AG08395 (cell line): ENCODE measurements at places on chromosomes 1 and 21.

GRCh38 chr1:117183112-117183511, 27.6 kb downstream of the VTCN1 start:
- DNase-seq, result no peak

GRCh38 chr1:29967261-29967660, 730.9 kb downstream of the PTPRU start:
- no peak for DNase-seq

DNA sequence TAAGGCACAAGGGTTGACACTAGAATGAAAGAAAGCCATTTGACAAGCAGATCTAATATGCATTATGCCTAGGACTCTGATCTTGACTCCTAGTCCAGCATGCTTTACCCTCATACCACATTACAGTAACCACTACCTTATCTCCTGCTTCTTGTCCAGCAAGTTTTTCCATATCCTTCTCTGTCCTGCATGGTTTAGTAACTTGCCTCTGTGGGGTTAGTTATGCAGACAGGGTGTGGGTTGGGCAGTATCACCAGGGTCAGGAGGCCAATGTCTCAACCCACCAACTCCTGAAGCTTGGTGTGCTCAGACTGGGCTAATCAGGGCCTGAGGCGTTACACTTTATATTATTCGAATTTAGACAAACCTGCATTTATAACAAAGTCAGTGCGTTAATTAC, 18.8 kb downstream of the DHDDS start:
- DNase-seq, result no peak

DNA sequence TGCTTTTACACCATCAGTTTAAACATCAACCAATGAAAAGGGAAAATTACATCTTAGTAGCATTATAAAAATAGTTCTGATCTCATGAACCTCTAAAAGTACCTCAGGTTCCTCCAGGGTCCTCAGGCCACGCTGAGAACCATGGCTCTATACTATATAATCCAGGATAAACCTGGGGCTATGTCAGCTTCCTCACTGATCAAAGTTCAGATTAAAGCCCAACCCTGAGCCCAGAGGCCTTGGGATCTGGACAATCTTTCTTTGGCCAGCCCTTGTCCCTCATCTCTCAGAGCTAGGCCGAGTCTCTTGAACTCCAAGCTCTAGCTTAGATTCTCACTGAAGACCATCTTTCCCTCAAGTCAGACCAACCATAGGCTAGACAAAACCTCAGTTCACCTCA, 168.3 kb downstream of the PLPP3 start:
- no peak for DNase-seq

GRCh38 chr1:229001467-229002011, 266.3 kb downstream of the RHOU start:
- no peak for DNase-seq

GRCh38 chr21:46156378-46156645, 933 bp upstream of the FTCD start:
- no peak for DNase-seq

DNA sequence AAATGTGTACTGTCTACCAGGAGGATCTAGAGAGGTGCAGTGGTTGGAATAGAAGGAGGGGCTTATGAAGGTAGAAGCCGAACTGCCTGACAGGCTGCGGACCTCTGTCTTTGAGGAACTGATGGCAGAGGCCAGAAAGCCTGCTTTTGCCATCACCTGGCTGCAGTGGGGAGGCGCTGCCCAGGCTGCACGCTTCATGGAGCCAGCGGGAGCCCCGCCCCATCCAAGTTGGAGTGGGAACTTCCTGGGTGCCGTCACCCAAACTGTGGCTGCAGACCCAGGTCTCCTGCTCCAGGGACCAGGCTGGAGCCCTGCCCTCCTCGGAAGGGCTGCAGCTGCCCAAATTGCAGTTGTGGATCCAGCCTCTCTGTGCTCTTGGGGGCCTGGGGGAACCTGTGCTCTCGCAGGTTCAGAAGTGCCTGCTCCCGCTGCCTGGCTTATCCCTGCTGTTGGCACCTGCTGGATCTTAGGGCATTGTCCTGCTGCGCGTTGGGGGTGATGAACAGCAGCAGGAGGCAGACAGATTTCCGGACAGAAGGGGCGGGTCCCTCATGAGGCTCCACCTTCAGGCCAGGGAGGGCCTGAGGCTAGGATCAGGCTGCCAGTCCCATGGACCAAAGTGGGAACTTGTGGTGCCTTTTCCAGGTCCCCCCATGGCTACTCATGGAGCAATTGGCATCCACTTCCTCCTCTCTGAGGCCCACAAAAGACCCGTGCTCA, 118.0 kb upstream of the PLPPR4 start:
- DNase-seq, result no peak

DNA sequence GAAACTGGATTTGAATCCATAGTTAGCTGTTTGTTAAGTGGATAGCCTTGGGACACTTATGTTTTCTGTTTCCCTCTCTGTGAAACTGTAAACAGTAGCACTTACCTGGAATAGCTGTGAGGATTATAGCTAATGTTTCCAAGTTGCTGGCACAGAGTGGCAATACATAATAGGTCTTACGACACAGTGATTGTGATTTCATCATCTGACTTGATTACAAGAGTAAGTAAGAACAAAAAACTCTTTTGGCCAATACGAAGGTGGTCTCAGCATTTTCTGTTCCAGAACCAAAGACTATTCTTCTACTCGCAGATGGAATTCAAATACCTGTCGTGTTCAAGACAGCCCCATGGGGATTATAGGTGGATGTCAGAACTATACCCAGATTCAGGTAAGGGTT, 2.1 kb downstream of the C8B start:
- no peak for DNase-seq

DNA sequence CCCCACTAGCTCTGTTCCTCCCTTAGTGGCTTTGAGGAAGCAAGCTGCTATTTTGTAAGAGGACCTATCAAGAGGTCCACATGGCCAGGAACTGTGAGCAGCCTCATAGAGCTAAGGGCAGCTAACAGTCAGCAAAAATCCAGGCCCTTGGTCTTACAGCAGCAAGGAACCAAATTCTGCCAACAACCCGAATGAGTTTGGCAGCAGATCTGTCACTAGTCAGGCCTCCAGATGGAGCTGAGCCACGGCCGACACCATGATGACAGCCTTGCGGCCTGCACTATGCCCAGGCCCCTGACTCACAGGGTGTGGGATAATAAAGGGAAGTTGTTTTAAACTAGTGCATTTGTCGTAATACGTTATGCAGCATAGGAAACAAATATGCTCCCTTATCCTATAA, 28.0 kb upstream of the H3-3A start:
- DNase-seq, result peak; percentile 97

DNA sequence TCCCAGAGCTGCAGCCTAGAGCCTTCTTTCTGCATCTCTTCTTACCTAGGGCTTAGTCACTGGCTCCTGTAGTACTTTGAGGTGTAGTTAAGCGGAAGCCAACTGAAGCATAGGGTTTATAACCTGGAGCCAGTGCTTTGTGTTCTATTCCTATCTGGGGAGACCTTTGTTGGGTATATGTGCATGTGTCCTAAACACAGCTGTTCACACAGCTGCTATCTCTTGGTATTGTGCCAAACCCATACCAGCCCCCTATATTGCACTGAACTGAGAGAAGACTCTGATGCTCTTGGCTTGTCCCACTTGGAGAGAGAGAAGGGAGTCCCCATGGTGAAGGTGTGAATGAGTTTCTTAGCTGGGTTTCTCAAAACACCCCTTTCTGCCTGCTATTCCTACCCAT, 17.2 kb upstream of the NFASC start:
- no peak for DNase-seq

DNA sequence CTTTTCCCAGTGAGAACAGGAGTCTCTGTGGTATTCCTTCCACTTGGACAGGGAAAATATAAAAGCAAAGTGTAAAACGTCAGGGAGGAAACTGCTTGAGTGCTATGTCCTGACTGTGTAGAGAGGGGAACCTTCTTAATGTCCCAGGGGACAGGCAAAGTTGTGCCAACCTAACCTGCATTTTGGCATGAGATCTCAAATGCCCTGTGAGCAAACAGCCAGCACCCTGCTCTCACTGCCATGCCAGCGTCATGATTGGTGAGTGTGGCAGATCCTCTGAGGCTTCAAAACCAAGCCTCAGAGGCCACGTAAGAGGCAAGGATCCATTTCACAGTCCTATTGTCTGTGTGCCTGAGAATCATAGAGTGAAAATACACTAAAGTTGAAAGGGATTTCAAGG, 49.7 kb upstream of the RAP1A start:
- DNase-seq, result no peak

DNA sequence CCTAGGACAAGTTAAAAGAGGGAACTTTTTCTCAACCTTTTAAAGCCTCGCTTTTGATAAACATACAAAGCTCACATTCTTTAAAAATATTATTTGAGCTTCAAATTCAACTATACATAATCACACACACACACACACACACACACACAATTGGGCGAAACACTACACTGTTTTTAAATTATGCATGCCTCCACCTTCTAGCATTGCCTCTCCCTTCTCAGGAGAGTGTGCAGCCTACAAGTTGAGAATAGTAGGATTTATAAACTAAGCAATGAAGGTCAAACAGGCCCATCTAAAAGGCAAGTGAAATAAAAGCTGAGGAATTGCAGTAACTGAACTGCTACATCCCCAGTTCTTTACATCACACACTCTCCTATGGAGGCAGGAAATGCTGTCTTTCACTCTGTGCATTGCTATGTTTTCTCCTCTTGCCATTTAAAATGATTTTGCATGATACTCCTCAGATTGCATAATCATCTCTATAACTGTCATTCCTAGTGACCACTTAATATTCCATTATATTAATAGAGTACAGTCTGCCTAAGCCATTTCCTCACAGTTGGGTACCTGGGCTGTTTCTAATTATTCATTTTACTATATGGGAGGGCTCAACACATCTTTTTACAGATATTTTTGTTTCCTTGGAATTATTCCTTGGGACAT, 92.5 kb upstream of the KCNE2 start:
- no peak for DNase-seq

DNA sequence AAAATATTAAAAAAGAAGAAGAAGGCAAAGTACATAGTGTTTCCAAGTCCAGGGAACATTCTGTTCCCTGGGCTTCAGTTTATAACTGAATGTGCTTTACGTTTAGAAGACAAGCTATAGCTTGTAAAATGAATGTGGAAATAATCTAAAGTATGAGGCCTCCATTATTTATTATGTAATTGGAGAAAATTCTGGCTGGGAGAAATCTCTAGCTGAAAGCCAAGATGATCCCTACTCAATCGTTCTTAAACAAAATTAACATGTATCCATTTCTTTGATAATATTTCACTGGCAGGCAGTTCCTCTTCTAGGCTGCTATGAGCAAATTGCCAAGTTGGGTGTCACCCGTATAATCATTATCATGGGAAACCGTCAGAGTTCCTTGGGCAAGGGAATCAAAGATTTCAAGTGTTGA, 52.2 kb upstream of the ETS2 start:
- no peak for DNase-seq

DNA sequence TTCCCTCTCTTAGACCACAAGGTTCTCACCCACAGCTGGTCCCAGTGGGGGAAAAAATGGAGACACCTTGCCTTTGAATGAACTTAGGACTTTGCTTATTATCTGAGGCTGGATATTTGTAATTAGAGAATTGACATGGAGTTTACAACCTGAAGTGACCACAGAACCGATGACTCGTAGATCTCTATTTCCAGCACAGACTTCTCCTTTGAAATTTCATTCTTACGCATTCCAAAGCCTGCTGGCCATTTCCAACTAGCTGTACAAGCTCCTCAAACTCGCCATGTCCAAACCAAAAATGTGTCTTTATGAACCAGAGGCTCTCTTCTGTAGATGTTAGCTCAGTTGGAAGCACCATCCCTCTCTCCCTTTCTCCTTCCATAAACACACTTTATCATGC, 12.0 kb downstream of the RAB7B start:
- peak; percentile 58 for DNase-seq

DNA sequence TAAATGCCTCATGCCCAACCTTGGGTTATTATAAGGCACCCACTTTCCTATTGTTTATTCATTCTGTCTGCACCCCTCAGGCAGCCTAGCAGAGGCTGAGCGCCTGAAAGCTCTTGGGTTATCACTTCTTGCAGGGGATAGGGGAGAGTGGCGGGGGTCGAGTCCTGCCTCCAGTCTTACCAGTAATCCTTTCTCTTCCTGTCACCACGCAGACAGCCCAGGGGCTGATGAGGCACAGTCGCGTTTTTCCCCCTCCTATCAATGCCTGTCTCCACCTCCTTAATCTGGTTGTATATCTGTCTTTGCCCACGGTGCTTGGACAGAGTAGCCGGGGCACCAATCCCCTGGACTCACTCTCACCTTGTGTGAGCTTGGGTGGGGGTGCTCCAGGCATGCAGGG, 733.1 kb downstream of the MATN1 start:
- no peak for DNase-seq

DNA sequence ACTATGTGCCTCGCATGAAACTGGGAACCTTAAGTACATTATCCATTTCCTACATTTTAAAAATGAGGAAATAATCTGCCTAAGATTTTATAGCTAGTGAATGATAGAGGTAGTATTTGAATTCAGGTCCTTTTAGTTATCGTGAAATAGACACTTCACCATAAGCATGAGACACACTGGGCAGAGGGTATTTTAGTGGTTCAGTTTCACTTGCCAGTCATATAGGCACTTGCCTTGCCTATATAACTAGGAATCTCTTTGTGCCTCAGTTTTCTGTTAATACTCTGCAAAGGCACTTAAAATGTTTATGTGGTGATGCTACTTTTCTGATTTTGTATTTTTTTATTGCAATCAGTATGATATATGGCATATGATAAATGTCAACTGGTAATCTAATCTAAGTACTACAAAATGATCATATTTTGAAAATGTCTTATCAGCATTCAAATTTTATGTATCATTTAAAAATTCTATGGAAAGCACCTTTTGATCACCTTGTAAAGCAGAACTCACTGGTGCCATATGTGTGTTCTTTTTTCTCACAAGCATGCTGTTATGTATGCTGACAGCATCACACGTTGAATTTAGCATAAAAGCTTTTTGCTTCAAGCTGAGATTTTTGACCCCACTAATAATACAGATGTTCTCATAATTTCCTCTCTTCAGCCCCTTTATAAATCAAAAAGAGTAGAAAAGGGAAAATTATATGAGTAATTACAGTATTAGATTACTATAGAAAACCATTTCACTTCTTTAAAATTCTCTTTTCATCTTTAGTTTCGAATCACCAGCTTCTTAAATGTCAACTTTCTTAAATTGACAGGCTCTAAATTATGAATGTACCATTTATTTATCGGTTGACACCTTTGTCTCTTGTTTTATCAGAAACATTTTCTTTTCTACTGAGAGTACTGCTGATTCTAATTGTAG, 52.6 kb downstream of the RPS6KC1 start:
- DNase-seq, result no peak

- no peak for DNase-seq
These were observed 132.2 kb downstream of the PAPPA2 start for GRCh38 chr1:176595217-176595616.

- peak; percentile 45 for DNase-seq
These were observed 485.2 kb downstream of the PLPP3 start for GRCh38 chr1:56094168-56094567.

GRCh38 chr1:4837031-4837600, 182.7 kb downstream of the AJAP1 start:
- DNase-seq, result no peak

DNA sequence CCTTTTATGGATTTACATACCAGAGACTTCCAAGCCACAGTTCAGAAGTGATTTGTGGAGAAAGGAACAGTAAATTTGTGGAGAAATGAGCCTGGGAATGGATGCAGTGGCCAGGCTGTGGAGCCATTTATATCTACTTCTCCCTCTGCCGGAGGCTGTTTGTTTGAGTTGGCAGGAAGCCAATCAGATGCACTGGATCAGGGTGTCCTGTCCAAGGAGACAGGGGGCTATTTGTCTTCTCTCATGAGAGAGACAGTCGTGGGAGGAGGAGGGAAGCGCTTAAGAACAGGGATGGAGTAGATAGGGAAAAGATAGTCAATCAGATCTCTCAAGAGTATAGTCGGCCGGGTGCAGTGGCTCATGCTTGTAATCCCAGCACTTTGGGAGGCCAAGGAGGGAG, 2.8 kb upstream of the HAPLN2 start:
- peak; percentile 26 for DNase-seq
